ENCODE measurements at places on chromosomes 7 and 10.

DNA sequence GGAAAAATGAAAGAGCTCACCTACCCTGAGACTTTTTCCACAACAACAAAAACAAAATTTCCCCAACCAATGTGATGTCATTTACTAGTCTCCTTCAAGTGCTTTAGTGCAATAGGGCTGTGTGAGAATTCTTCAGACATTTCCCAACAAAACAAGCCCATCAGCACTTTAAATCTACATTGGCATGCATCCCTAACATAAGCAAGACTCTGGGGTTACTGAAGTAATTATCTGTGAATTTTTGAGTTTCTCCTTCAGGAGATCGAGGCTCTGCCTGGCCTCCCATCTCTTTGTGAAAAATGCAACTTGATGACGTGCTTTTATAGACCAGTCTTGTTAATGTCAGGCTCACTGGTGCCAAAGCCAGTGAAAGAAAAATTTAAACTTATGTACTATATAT is 255.6 kb downstream of the GFRA1 start:
- no peak overlapping the region for H3K27ac ChIP-seq
- no peaks in the 10 kb centered on the region for H3K36me3 ChIP-seq
- H3K27me3 ChIP-seq = no peaks in the 10 kb centered on the region
- no peak for DNase-seq
- H3K4me3 ChIP-seq = no peak overlapping the region
- no peaks in the 10 kb centered on the region for H3K4me1 ChIP-seq

- H3K4me1 ChIP-seq = no peaks in the 10 kb centered on the region
- H3K27me3 ChIP-seq = no peaks in the 10 kb centered on the region
- H3K4me3 ChIP-seq = no peak overlapping the region
Measured at GRCh38 chr10:10959666-10960065, 58.0 kb upstream of the CELF2 start.

- no peak overlapping the region for H3K4me3 ChIP-seq
- DNase-seq = no peak
- H3K4me1 ChIP-seq = peaks cover 24% of the 10 kb centered on the region
- no peaks in the 10 kb centered on the region for H3K36me3 ChIP-seq
Measured at GRCh38 chr7:73742338-73742752, 3.7 kb upstream of the ABHD11 start.

GRCh38 chr10:49474901-49475300 is 64.0 kb downstream of the ERCC6 start:
- H3K27me3 ChIP-seq = no peaks in the 10 kb centered on the region
- no peak for DNase-seq
- H3K4me3 ChIP-seq = no peak overlapping the region
- H3K36me3 ChIP-seq = peaks cover 90% of the 10 kb centered on the region
- H3K4me1 ChIP-seq = no peaks in the 10 kb centered on the region

DNA sequence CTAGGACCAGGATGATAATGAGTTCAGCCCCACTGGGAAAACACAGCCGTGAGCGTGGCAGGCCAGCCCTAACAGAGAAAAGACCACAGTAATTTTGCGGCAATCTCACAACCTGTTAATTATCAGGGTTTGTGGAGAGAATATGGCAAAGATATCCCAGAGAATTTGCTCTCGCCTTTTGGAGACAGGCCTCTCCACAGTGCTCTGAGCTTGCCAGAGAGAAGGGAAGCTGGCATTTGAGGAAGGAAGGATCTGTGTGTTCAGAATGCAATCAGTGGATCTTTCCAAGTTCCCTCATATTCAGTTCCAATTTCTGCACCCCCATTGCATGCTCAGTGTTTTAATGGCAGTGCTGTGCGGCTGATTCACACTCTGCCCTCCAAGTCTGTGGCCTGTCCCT is 60.2 kb downstream of the PLPP4 start:
- no peak overlapping the region for H3K27ac ChIP-seq
- no peaks in the 10 kb centered on the region for H3K4me1 ChIP-seq
- H3K27me3 ChIP-seq = no peaks in the 10 kb centered on the region
- H3K4me3 ChIP-seq = no peak overlapping the region
- H3K36me3 ChIP-seq = no peaks in the 10 kb centered on the region

DNA sequence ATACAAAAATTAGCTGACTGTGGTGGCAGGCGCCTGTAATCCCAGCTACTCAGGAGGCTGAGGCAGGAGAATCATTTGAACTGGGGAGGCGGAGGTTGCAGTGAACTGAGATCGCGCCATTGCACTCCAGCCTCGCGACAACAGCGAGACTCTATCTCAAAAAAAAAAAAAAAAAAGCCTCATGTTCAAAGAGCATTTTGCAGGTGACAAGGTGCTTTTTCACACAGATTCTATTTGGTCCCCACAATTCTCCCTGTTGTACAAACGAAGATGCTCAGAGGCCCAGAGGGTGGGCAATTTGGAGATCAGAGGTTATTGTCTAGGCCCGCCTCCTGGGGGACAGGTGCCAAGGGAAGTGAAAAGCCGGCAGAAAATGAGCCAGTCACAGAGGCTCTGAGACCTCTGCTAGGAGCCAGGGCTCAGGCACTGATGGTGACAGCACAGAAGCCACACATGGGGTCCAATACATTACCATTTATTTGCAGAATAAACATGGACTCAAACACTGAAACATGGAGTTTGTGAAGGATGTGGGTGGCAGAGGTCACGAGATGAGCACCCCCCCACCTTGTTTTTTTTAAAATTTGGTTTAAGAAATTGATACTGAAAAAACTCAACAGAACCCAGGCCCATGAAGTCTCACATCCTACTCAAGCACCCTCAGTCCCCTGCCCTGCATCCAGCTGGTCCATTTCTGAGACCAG is 882 bp upstream of the GAL3ST4 start:
- H3K36me3 ChIP-seq = no peaks in the 10 kb centered on the region
- H3K4me1 ChIP-seq = peaks cover 33% of the 10 kb centered on the region

DNA sequence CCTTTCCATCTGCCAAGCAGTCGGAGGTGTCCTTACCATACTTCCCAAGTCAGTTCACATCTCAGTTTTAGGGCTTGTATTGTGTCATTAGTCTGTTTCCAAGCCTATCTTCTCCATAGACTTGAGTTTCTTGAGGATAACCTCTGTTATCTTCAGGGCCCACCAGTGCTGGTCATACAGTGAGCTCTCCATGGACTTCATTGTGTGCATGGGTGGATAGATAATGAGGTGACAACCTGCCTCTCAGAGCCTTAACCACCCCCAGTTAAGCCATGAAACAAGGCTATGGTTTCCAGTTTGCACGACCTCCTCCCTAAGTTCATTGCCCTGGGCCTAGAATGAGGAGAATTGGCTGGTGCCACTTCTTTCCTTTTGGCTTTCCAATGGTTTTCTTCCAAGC is 38.5 kb upstream of the WAC start:
- DNase-seq = no peak
- H3K27ac ChIP-seq = no peak overlapping the region
- no peak overlapping the region for H3K4me3 ChIP-seq
- peaks cover 3% of the 10 kb centered on the region for H3K27me3 ChIP-seq
- no peaks in the 10 kb centered on the region for H3K36me3 ChIP-seq

- H3K4me3 ChIP-seq = no peak overlapping the region
- peak overlapping the region; percentile 43 for H3K27ac ChIP-seq
- DNase-seq = no peak
- H3K27me3 ChIP-seq = no peaks in the 10 kb centered on the region
- no peaks in the 10 kb centered on the region for H3K36me3 ChIP-seq
Measured at GRCh38 chr10:69465457-69466157, 14.3 kb downstream of the TSPAN15 start.

- H3K27ac ChIP-seq = no peak overlapping the region
- no peak overlapping the region for H3K4me3 ChIP-seq
- no peak for DNase-seq
- no peaks in the 10 kb centered on the region for H3K27me3 ChIP-seq
Measured at GRCh38 chr7:55439627-55440026, 74.5 kb downstream of the LANCL2 start.
